ENCODE measurements at places on chromosomes 7 and 10. TPM values are rescaled to one million over a fixed set of nuclear protein-coding genes. Genes with fewer than 3 reads are reported as not detected.

The FAM20C gene
- total RNA-seq: 47.6 TPM

The SUN3 gene
- total RNA-seq: not detected

The SEMA3E gene
- total RNA-seq: 1.8 TPM

The COL28A1 gene
- total RNA-seq: 0.42 TPM

The PIK3CG gene
- not detected for total RNA-seq

The GNAI1 gene
- 28.9 TPM for total RNA-seq

The BEND7 gene
- total RNA-seq: 8.7 TPM

The GNGT1 gene
- not detected for total RNA-seq

The CALY gene
- 0.74 TPM for total RNA-seq

The ERVW-1 gene
- total RNA-seq: not detected

The PIP gene
- total RNA-seq: 0.16 TPM

The SLC26A5 gene
- total RNA-seq: not detected

The CHST3 gene
- 61.9 TPM for total RNA-seq

The TEX47 gene
- not detected for total RNA-seq

The GLI3 gene
- 0.30 TPM for total RNA-seq

The POMZP3 gene
- 23.8 TPM for total RNA-seq

The HMX3 gene
- total RNA-seq: 0.08 TPM

The TAS2R3 gene
- total RNA-seq: not detected

The FBXL13 gene
- 0.21 TPM for total RNA-seq

The PDE6C gene
- not detected for total RNA-seq
